GM12891 (cell line): ENCODE measurements at places on chromosomes 6 and 20.

DNA sequence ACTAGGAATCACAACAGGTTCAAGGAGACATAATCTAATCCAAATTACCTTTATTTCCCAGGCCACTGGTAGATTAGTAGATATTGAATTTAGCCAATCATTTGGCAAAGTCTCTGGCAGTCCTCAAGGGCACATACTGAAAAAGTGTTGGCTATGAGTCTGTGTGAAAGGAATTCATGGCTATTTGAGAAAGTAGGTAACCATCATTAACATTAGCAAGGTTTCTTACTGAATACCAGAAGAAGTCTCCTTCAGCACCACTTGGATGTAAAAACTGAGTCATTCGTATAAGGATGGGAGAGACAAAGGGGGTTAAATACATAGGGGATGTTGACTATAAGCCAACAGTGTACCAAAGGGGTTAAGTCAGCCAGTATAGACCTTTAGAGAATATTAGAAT, 36.7 kb downstream of the AGPAT4 start:
- DNase-seq, result no peak

DNA sequence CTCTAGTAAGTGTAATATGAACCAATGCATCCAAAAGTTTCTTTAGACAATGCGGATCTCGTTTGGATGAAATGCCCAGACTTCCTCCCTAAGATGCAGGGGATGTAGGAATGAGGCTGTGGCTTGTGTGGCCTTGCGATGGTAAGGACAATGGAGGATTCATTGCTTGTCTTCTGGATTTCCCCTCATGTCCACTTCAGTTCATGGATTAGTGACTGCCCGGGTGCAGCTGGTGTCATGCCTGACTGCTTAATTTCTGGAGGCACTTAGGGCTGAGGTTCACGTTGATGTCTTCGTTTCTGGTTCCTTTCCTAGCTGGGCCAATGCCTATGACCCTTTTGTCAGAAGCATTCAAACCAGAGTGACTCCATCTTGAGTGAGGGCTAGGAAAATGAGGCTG, 93.8 kb downstream of the SCP2D1 start:
- no peak for DNase-seq

- no peak for DNase-seq
Measured at GRCh38 chr6:47634210-47635047, 64.0 kb upstream of the ADGRF4 start.

- DNase-seq, result no peak
Measured at GRCh38 chr6:32700391-32701040, 34.1 kb upstream of the HLA-DQB1 start.

- DNase-seq, result no peak
Measured at GRCh38 chr6:53578371-53578770, 33.5 kb upstream of the GCLC start.

- DNase-seq, result no peak
Measured at GRCh38 chr6:3355358-3356055, 96.8 kb downstream of the PSMG4 start.

DNA sequence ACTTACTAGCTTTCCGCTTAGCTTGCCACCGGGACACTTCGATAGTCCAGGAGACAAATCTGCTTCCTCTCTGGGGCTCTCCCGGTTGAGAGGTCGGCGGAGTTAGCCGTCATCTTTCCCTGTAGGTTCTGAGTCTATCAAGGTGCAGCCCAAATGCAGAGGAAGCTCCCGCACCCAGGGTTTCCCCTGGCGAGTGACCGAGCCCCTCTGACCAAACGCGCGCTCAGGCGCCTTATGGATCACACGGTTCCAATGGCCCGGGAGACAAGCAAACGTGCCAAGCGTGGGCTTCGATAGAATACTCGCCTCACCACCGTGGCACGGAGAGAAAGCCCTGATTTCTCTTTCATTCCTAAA, 15.8 kb upstream of the FOXC1 start:
- DNase-seq, result no peak

GRCh38 chr6:133165235-133165634, 75.9 kb upstream of the EYA4 start:
- no peak for DNase-seq
